Panc1 (cell line): ENCODE measurements at places on chromosomes 7 and 10. TPM values are rescaled to one million over a fixed set of nuclear protein-coding genes. Genes with fewer than 3 reads are reported as not detected.

DNA sequence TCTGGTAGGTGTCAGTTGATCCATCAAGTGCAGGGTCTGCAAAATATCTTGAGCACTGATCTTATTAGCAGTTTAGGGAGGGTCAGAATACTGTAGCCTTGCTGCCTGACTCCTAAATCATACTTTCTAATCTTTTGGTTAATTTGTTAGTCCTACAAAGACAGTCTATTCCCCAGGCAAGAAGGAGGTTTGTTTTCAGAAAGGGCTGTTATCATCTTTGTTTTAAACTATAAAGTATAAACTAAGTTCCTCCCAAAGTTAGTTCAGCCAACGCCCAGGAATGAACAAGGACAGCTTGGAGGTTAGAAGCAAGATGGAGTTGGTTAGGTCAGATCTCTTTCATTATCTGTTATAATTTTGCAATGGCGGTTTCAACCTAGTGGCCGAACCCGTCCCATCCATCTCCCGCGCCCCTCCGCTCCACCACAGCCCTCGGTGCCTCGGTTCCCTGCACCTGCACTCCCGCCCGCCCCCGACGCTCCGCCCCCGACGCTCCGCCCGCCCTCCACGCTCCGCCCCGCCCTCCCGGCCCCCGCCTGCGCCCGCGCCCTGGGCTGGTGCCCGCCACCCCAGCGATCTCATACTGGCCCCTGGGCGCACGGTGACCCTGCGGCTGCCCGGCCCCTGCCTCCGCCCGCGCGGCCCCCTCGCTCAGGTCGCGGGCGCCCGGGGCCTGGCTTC is at the start of gene ADCK2:
Gene ADCK2, plus strand, starts transcription at position 564 of the 681 bp plus-strand sequence. CDS start 386 bp downstream, outside the sequence.
- no peaks in the 10 kb centered on the region; the same call in 1 of the 2 replicates for H3K4me1 ChIP-seq
- peak within 1 kb of the TSS; percentile 34 for H3K27ac ChIP-seq
- no peaks in the 10 kb centered on the region for H3K36me3 ChIP-seq

DNA sequence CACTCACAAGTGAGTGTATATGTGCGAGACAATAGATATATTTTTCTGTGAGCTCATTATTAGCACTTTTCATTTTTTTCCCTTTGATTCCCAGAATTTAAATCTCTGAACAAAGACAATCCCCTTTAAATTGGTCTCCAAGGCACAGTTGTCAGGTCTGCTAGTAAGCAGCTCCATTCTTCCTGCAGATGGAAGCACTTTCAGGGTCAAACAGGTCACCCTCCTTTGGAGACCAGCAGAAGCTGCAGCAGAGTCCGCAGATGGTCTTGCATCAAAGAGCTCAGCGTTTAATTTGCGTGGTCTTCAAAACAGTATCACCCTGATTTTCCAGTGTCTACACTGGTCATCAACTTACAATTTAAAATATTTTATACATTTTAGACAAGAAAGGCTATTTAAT is 543.8 kb downstream of the ARL4A start:
- DNase-seq: no peak
- no peak overlapping the region for H3K27ac ChIP-seq
- H3K4me3 ChIP-seq: no peak overlapping the region
- H3K36me3 ChIP-seq: no peaks in the 10 kb centered on the region
- H3K27me3 ChIP-seq: no peaks in the 10 kb centered on the region

DNA sequence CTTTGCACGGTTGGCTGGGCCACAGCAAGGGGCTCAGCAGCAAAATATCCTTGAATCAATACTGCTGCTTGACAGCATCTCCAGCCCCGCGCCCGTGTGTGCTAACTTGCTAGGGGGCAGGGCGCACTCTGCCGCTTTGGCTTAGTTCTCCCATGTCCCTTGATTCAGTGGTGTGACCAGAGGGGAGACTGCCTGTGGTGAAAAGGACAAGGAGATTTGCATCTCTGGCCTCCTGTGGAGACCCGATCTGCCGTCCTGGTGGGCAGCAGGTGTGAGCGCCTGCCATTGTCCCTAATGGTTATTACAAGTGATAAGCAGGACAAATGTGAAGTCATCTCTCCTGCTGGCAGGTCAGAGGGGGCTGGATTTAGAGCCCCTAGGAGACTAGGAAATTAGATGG is 500.2 kb upstream of the GALNT17 start:
- H3K4me3 ChIP-seq: no peak overlapping the region
- H3K36me3 ChIP-seq: no peaks in the 10 kb centered on the region
- no peaks in the 10 kb centered on the region for H3K27me3 ChIP-seq
- no peak overlapping the region for H3K27ac ChIP-seq
- no peaks in the 10 kb centered on the region for H3K4me1 ChIP-seq
- DNase-seq: no peak

GRCh38 chr7:597348-598178 is 77.9 kb upstream of the PDGFA start:
- H3K4me1 ChIP-seq: no peaks in the 10 kb centered on the region; the same call in 1 of the 2 replicates
- DNase-seq: no peak
- no peaks in the 10 kb centered on the region for H3K36me3 ChIP-seq
- no peak overlapping the region for H3K27ac ChIP-seq
- H3K4me3 ChIP-seq: no peak overlapping the region

DNA sequence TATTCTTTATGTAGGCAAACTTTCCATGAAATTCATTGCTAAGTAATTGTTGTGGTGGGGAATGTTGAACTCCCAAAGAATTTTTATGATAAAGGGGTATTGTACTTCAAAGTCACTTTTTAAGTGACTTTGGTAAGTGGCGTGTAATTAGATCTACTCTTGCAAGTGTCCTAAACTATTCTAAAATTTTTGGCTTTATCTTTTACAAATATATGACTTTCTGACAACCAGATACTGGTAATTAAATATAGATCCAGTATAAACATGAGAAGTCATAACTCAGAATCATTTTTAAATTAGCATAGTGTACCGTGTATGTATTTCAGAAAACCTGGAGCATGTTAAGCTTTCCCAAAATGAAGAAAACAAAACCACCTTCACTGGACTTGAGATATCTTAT is 84.7 kb upstream of the HGF start:
- H3K36me3 ChIP-seq: no peaks in the 10 kb centered on the region
- no peaks in the 10 kb centered on the region for H3K27me3 ChIP-seq
- H3K4me3 ChIP-seq: no peak overlapping the region
- no peak overlapping the region for H3K27ac ChIP-seq

GRCh38 chr10:77726301-77726700 is 88.7 kb upstream of the KCNMA1 start:
- no peaks in the 10 kb centered on the region for H3K36me3 ChIP-seq
- H3K27me3 ChIP-seq: no peaks in the 10 kb centered on the region
- no peaks in the 10 kb centered on the region for H3K4me1 ChIP-seq
- no peak overlapping the region for H3K27ac ChIP-seq
- no peak overlapping the region for H3K4me3 ChIP-seq

DNA sequence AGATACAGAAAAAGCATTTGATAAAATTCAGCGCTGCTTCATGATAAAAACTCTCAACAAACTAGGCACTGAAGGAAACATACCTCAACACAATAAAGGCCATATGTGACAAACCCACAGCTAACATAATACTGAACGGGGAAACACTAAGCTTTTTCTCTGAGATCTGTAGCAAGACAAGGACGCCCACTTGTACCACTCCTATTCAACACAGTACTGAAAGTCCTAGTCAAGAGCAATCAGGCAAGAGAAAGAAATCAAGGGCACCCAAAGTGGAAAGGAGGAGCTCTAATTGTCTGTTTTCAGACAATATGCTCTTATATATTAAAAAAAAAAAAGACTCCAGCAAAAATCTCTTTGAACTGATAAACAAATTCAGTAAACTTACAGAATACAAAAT is 13.3 kb downstream of the DIP2C start:
- H3K4me3 ChIP-seq: no peak overlapping the region
- H3K36me3 ChIP-seq: no peaks in the 10 kb centered on the region
- no peak overlapping the region for H3K27ac ChIP-seq
- no peak for DNase-seq

DNA sequence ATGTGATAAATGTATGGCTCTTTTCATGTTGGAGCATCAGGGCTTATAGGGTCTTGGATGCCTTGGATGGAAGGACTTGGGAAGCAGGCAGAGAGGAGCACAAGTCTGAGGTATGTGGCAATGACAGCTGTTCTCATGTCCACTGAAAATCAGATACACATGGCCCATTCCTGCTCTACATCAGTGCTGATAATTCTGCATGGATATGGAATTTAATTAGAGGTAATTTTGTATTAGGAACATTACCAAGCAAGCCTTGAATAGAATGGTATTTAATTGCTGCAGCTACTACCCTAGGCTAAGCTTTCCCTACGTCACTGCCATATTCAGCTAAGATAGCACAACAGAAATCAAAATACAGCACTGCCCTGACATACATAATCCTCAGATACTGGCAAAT is 299.6 kb downstream of the LHFPL3 start:
- H3K4me1 ChIP-seq: no peaks in the 10 kb centered on the region
- no peak overlapping the region for H3K27ac ChIP-seq
- no peak for DNase-seq
- H3K27me3 ChIP-seq: no peaks in the 10 kb centered on the region

GRCh38 chr7:57423768-57424167 is 26.2 kb upstream of the ZNF716 start:
- no peak for DNase-seq
- no peaks in the 10 kb centered on the region for H3K36me3 ChIP-seq
- H3K4me3 ChIP-seq: no peak overlapping the region
- no peaks in the 10 kb centered on the region for H3K4me1 ChIP-seq
- no peak overlapping the region for H3K27ac ChIP-seq

DNA sequence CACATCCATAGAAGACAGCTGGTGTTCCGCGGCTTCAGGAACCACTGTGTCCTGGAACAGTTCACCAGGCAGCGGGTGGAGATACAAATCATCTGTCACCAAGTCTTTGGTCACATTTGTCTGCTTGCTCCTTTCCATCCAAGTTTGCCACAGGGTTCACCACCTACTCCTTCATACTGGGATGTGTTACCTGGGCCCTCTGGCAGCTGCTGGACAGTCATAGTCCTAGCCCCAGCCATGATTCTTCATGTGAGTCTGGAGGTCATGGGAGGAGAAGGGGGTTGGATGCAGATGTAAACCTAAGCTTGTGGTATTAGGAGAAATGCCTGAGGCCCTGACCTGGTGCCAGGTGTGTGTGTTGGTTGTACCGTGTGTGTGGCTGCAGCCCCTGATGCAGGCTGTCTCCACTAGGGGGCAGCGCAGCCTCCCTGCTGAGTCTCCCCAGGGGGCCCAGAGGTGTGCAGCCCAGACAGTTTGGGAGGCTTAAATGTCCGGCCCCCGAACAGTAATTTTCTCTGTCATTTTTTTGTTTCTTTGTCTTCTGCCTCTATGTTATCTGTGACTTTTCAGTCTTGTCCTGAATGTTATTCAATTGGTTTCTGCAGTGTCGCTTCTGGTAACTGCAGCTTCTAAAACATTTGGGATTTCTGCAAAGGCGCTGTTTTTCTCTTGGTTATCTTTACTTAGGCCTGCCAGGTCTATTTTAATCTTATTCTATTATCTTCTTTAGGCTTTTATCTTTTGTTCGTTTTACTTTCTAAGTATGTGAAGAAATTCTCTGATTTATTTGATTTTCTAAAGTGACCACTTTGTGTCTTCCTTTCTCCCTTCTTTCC is 14.8 kb downstream of the NPS start:
- no peak overlapping the region for H3K4me3 ChIP-seq
- no peaks in the 10 kb centered on the region for H3K36me3 ChIP-seq
- no peaks in the 10 kb centered on the region for H3K4me1 ChIP-seq
- no peak overlapping the region for H3K27ac ChIP-seq
- no peak for DNase-seq
- peaks cover 25% of the 10 kb centered on the region for H3K27me3 ChIP-seq

DNA sequence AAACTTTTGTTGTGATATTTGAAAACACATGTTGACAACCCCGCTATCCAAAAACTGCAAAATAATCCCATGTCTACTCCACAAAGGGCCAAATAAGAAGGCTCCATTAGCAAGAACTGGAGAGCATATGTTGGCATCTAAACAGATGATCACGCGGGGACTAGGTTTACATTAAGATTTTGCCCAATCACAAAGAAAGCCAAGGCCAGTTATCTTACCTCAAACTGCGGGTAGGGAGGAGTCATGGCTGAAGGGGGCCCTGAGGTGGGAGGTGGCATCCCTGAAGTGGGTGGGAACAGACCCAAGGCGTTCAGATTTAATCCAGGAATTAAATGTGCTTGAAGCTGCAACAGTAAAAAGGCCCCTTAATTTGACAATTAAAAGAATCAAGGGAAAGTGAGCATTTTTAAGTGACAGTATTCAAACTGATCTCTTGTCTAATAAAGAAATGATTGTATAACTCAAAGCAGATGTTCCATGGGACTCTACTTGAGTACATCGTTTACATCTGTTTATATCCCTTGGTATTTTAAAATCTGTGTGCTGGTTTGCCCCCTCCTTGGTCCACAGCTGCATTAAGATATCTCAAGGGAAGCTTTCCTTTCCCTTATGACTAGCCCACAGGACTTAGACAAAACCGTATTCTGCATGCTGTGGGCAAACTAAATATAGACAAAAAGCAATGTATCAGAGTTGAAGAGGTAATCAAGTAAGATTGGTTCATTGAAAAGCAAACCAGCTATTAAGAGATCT is 42.9 kb downstream of the MALSU1 start:
- H3K4me3 ChIP-seq: no peak overlapping the region
- H3K27me3 ChIP-seq: no peaks in the 10 kb centered on the region
- H3K27ac ChIP-seq: no peak overlapping the region
- peaks cover 25% of the 10 kb centered on the region for H3K4me1 ChIP-seq

DNA sequence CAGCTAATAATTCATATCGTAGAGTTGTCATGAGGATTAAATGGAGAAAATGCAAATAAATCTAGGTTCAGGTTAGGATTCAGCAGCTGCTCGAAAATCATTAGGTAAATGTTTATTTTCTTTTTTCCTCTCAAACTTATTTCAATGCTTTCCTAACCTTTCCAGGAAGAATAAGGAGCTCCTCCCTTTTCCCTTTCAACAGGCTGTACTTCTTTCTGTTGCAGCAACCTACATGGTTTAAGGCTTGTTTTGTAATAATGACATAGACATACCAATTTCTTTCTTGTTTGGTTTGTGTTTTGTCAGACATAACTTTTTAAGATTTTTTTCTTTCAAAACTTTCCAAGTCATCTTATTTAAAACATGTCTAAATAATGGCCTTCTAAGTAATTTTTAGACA is 18.2 kb downstream of the GPR141 start:
- no peaks in the 10 kb centered on the region for H3K4me1 ChIP-seq
- DNase-seq: no peak
- no peaks in the 10 kb centered on the region for H3K27me3 ChIP-seq
- no peak overlapping the region for H3K27ac ChIP-seq

Gene RASSF4
- 13.9 TPM for total RNA-seq

Gene H2BK1
- not detected for total RNA-seq

Gene GSAP
- 0.85 TPM for total RNA-seq

Gene HOXA7
- total RNA-seq: not detected

Gene MRLN
- total RNA-seq: not detected

Gene NAT16
- total RNA-seq: 0.15 TPM

Gene CABCOCO1
- 4.0 TPM for total RNA-seq

Gene TMEM184A
- total RNA-seq: 9.2 TPM
